Activated CD4-positive, alpha-beta memory T cell treated with anti-CD3 and anti-CD28 coated beads for 36 hours (primary cell): ENCODE measurements at places on chromosomes 6 and 20. TPM values are rescaled to one million over a fixed set of nuclear protein-coding genes. Genes with fewer than 3 reads are reported as not detected.

DNA sequence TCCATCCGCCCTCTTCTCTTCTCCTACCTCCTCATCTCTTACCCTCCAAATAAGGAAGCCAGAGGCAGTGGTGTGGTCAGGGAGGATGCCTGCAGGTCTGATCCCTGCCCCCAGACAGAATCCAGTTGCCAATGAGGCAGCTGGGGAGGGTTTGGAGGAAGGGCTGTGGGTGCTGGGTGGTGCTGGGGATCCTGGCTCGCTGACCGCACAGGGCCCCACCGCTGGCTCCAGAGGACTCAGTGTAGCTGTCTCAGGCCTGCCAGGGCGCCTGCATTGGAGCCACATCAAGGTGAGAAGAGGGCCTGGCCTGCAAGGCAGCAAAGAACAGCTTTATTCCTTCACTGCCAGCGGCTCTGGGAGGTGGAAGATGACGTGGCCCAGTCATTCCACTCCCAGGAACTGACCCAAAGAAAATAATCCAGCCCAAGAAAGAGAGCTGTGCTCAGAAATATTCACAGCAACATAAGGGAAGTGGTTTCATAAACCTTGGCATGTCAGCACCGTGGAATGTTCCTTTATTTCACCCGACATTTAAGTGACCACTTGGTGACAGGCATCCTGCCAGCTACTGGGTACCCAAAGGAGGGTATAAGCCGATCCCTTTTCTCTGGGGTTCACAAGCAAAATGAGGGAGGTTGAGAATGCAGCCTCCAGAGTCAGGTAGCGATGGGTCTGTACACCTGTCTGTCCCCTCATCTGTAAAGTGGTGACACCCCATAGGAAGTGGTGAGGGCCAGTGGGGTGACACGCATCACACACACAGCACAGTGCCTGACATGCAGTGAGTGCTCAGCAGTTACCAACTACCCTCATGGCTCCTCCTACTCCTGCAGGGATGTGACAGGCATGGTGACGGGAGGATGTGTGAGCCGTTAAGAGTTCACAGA is 125.1 kb downstream of the SNX5 start:
- DNase-seq: peak; percentile 46

DNA sequence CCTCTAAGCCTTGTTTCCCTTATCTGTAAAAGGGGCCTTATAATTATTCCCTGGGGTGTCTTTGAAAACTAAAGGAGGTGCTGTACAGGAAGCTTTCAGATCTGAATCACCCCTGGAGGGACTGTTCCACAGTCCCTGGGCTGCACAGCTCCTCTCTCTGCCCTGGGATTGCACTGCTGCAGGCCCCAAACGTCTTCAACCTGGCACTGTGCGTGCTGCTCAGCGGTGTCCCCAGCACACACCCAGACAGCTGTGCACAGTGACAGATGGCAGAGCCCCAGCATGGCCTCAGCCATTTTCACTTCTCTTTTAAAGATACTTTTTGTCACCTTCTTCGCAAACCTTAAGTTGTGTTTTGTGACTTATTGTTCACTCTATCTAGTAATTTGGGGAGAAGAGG is 50.7 kb upstream of the INSM1 start:
- DNase-seq: no peak

TRAPPC3L gene
- total RNA-seq: not detected

GRCh38 chr20:63651942-63652191 is 1.4 kb downstream of the STMN3 start:
- DNase-seq: no peak
